ENCODE measurements at places on chromosomes 2 and 18.
A peak's percentile ranks its signal among the peaks of the same experiment; 100 is the strongest.

- DNase-seq, result no peak
Measured at GRCh38 chr2:221241072-221241471, 331.0 kb downstream of the EPHA4 start.

DNA sequence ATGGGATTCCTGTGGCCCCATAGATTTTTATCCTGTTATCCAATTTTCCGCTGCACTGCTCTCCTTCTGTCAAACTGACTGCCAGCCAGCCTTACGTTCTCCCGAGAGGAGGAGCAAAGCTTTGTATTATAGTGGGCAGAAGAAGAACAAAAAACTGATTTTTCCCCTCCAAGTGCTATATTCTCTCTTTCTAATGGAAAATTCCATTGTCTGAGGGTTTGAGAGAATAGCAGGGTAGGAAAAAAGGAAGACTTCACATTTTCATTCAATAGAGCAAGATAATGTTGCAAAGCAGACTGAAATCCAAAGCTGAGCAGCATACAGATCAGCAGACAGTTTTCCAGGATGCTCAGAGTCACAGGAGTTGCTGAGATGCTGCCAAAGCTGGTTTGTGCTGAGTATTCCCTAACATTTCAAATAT is 238.0 kb downstream of the UBE2E3 start:
- DNase-seq, result no peak

DNA sequence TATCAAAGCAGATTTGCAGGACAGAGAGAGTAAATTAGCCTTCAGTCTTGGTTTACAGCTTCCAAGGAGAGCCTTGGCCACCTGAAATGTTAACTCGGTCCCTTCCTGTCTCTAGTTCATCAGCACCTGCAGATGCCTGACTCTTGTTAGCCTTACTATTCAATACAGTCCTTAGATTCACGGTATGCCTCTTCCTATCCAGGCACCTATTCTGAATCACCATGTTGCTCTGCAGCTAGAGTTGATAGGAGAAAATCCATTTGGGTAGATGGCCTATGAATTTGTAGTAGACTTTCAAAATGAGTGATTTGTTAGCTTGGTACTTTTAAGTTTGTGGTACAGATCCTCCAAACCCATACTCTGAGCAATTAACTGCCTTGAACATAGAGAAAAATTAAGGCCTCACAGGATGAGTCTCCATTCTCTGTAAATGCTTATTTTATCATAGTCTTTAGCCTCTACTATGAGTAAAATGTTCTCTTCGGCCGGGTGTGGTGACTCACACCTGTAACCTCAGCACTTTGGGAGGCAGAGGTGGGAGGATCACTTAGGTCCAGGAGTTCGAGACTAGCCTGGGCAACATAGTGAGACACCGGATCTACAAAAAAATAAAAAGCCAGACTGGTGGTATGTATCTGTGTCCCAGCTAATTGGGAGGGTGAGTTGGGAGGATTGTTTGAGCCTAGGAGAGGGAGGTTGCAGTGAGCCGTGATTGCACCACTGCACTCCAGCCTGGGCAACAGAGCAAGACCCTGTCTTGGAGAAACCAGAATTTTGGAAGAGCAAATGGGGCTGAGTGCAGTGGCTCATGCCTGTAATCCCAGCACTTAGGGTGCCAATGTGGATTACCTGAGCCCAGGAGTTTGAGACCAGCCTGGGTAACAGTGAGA is 32.9 kb downstream of the PTCD3 start:
- DNase-seq, result no peak

DNA sequence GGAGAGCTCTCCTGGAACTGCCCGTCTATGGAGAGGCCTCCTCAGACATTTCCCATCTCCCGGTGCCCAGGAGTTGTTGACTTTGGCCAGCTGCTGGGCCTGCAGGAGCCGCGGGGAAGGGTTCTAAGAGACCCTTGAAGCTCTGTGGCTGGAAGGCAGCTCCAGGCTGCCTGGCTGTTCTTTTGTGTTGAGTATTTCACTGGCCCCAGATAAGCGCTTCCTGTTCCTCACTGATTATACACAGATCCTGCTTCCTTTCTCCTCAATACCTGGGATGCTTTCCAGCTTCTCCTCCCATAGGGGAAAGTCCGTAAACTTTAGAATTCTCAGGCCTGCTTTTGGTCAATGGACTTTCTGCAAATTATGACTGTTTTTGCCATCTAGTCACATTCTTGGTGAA is 57.8 kb downstream of the TGOLN2 start:
- peak; percentile 43 for DNase-seq

All from NCI-H226 (cell line).